NCI-H446 (cell line): ENCODE measurements at places on chromosomes 2 and 18.

- no peak for DNase-seq
These were observed 30.8 kb downstream of the TBC1D8 start for GRCh38 chr2:101120124-101120996.

DNA sequence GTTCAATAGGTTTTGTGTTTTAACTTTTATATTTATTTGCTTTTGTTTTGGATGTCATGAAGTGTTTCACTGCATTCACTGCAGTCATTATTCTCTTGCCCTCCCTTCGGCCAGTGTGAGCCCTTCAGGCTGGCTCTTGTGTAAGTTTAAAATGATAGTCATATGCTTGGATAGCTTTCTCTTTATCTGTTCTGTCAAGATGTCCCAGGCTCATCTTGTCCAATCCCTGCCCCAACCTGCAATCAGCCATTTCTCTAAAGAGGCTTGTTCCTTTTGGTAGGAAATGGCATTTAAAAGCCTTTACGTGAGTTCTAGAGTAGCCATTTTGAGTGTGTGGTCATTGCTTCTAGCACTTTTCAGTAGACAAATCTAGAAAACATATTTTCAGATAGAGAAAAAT, 238.0 kb upstream of the SLC39A10 start:
- no peak for DNase-seq

- DNase-seq: no peak
These were observed 104.0 kb downstream of the ZNF516 start for GRCh38 chr18:76391038-76391437.

DNA sequence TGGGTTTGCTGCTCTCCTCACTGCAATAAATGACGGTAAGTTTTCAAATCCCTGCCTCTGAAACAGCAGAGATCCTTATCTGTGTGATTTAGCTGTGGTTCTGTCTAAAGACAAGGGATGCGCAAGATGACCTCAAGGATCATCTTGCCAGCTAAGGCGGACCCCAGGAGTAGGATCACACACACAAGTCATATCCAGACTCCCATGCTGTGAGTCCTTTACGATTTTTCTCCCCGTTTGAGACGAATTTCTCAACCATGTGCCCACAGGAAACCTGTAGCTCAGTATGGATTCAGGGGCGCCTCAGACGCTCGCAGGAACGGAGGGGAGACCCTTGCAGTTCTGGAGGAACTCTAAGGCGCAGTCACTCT, 11.1 kb upstream of the DCTN1 start:
- no peak for DNase-seq
